Aorta (tissue), 5 donors: ENCODE measurements at places on chromosomes 3 and 15.

DNA sequence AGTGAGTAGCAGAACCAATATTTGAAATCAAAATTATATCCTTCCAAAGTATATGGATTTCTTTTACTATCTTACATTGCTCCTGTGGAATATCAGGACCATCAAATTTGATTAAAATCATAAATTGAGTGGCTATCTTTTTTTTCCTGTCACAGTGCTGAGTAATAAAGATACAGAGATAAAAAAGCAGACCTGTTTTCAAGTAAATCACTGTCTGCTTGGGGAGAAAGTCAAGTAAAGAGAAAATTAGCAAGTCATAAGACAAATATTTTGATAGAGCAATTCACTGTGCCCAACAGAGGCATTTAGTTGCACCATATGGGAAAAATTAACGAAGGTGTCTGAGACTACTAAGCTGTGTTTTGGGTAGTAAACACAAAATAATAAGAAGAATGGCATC lies 933.7 kb downstream of the NTRK3 start:
- DNase-seq, result no peak

DNA sequence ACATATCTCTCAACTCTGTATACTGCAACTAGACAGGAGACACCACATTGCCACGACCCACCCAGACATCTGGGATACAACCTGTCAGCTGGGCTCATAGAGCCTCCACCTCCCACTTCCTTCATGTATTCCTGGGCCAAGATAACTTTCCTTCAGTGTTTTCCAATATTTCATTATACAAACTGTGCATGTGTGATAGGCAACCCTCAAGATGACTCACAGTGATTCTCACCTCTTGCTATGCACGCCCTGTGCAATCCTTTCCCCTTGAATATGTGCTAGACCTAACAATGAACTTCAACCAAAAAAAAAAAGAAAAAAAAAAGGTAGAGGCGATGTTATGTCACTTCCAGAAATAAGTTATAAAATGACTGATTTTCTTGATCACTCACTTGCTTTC lies 138.0 kb upstream of the ALCAM start:
- DNase-seq, result no peak

DNA sequence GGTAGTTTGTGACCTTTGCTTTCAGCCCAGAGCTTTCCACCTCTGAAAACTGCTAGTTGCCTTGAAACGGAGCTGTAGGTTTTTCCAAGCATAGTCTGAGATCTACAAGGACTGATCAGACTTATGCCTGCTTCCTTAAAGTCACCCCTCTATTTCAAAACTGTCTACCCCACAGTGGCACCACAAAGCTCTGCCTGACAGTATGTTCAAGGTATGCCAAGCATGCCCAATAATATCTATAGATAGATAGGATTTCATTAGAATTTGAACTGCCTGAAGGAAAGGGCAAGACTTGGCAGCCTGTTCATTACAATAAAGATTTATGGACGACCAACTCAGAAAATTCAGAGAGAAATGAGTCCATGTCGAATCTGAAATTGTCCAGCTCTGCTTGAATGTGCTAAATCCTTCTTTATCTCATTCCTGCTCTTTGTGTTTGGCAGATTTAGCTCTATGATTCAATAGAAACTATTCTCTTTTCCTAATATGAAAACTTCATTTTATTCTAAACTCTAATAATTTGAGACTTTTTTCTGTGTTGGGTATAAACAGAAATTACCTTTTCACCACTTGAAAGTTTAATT lies 227.6 kb upstream of the TBC1D5 start:
- DNase-seq, result no peak

DNA sequence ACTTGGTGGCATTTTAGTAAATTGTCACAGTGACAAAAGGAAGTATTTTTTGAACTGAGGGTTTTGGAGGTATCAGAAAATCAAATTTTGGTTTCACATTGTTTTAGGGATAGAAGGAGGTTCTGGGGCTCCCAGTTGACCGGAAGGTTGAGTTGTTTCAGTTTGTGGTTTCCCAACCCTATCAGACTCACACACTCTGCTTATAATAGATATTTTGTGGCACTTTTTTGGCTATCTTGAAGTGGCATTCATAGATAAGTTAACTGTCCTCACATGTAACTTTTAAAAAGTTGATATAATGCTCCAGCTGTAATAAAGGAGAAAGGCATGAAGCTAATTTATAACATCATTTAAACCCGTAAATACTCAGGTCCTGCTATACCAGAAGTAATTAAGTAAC lies 12.8 kb downstream of the ARMC8 start:
- DNase-seq, result no peak

DNA sequence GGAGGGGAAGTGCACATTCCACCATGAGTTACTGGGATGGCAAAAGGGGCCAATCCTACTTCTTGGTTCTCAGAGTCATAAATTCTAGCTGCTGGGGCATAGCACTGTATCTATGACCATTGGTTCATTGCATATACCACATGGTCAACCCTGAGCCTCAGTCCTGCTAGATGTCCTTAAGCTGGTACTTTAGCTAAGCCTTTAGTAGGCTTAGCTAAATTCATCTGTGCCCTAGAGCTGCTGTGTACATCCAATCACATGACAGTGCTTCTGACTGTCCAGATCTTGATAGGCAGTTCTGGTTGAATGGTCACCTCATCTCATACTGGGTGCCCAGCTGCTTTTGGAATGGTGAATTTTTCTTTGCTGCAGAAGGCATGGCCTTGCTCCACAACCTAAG lies 8.2 kb downstream of the NDUFB4 start:
- DNase-seq, result no peak

- DNase-seq, result no peak
These were observed 26.1 kb downstream of the SEC61A1 start for GRCh38 chr3:128078322-128078721.

DNA sequence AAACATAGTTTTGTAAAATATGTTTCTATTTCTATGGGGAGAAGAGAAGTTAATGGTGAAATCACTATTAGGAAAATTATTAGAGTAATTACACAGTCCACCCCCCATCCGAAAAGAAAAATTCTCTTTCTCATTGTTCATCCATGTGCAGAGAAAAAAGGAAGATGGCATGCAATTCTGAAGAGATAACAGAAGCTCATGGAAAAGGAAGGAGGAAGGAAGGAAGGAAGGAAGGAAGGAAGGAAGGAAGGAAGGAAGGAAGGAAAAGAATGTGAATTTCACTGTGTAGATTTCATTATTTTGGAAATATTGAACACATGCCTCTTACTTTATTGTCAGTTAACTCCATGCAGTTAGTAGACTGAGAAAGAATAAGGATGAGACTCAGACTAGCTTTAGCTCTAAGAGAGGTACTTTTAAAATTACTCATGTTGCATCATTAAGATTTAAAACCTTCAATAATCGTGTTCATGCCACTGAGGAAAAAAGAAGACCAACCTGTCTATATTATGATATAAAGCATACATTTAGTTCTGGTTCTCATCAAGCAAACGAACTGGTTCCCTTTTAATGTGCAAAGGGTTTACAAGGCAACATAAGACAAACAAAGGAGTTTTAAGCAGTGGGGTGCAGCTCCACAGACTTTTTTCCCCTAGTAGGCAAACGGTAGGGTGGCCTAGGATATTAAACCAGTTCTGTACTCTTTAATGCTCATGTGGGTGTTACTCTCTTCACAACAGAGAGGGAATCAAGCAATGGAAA lies 379.6 kb downstream of the FOXP1 start:
- DNase-seq, result no peak

DNA sequence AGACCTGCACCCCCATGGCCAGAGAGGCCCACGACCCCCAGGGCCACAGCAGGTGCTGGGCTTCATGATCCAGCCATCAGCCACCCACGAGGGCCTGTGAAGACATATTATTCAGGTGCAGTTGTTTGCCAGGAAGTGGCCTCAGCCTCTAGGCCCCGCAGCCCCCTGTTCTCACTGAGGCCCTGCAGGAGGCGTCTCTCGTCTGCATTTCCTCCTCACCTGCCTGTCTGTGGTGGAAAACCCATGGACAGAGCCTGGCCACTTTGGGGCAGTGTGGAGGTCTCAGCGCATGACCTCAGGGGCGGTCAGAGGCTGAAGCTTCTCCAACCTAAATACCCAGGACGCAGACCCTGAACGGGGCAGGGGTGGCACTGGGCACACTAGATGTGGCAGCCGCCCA lies 18.6 kb downstream of the UROC1 start:
- DNase-seq, result peak; percentile 17

GRCh38 chr15:48402427-48403177 lies 71.4 kb downstream of the DUT start:
- DNase-seq, result no peak
